ENCODE measurements at places on chromosomes 7 and 10.

DNA sequence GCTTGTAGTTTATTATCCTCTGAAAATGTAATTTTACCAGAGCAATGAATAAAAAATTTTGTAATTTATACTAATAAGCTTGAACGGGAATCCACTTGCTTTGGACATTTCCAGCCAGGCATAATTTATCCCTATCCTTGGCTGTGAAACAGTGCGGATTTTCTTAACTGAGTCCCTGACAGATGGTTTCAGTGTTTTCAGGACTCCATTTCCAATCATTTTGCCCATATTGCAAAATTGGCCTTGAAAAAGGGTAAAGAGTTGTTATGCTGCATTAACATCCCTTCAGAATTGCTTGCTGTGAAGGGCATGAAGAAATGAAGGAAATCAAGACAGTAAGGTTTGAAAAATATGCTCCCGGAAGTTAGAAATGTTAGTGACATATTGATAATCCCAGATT, 57.7 kb downstream of the NXPH1 start:
- DNase-seq, result no peak

DNA sequence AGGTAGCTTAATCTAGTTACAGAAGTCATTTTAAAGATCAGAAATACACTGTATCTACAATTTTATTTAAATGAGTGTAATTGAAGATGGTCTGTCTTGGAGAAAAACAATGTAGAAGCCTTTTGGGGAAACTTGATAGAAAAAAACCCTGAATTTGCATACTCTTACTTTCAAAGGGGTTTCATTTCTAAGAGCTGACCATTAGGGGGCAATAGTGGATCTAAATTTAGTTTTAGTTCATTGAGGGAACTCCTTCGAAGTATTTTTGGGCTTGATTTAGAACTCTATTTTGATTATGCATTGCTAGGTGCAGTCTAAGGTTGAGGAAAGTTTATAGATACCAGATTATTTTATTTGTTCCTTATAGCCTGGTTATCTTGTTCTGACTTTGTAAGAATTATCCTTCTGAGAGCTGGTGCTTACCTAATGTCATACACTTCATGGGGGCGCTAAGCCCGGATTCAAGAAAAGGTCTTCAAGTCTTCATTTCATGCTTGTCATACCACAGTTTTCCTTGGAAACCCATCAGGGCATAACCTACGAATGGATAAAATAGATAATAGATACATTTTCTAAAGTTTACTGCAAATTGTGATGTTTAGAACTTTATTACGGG, 69.1 kb upstream of the MXI1 start:
- DNase-seq, result peak; percentile 71

DNA sequence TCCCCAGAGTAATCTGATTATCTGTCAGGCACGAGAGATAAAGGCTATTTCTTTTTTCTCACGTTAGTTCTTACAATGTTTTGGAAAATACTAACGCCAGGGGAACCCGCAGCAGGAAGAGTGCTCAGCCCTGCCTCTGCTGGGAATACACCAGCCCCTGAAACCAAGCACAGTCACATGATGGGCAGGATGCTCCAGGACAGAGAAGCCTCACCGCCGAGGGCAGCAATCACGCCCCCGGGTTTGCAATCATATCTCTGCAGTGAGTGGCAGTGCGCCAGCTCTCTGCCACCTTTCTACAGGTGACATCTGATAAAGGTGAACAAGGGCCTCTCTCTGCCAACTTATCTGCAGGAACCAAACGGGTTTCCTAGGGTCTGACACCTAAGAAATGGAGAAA, 39.8 kb downstream of the BRI3 start:
- DNase-seq, result no peak

DNA sequence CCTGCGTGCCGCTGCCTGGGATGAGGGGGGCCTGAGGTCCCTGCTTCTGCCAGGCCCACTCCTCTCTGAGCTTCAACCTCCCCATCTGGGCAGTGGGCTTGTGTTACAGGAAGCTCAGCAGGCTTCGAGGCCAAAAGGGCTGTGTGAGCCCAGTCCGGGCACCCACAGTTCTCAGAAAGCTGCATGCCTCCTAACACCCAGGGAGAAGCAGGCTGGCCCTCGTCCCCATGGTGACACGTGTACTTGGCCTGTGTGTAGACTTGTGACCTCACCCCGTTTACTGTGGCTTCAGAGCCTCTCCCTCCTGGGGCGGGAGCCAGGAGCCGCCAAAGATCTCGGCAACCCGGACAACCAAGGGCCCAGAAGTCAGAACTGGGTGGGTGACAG, 2.2 kb upstream of the GRIFIN start:
- no peak for DNase-seq

DNA sequence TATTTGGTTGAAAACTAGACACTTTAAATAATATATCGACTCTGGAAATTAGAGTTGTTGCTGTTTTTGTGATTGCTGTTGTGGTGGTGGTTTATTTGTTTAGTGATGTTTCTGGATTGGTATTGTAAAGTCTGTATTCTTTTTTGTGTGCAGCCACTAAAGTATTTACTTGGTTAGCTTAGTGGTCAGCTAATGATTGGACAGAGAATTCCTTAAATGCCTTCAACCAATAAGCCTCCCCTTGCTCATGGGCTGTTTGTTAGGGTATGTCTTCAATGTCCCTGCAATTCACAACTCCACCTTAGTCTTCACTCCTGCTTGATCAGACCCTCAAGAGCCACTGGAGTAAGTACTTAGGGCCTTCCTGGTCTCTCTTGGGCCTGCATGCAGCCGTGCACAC, 71.0 kb downstream of the PAXIP1 start:
- no peak for DNase-seq

- DNase-seq, result peak; percentile 99
These were observed 146.9 kb downstream of the GPR85 start for GRCh38 chr7:112939574-112940313.
